CD4-positive, alpha-beta T cell treated with Interleukin-17A for 1 hour (primary cell): ENCODE measurements at places on chromosomes 2 and 18.

GRCh38 chr18:70280007-70280925 lies 8.6 kb upstream of the SOCS6 start:
- no peak for DNase-seq

GRCh38 chr2:28291811-28292440 lies 100.7 kb upstream of the FOSL2 start:
- no peak for DNase-seq

DNA sequence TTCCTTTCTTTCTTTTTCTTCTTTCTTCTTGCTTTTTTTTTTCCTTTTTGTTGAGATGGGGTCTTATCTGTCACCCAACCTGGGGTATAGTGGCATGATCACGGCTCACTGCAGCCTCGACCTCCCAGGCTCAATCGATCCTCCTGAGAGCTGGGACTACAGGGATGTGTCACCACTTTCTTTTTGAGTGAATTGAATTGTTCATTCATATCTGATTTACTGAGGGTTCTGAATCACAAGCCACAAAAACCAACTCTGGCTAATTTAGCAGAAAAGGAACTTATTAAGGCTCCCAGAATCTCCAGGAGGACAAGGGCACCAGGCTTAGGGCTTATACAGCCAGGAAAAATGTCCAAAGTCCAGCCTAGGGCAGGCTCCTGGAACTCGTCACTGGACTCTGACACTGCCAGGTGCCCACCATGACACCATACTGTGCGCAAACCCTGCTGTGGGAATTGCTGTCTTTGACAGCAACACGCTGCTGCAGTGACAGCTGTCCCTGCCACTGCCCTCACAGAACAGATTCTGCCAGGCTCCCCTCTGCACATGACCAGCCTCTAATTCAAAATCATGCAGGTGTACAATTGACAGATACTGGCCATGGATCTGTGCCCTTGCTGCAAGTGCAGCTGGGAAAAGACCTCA lies 42.9 kb upstream of the EML6 start:
- DNase-seq: no peak

DNA sequence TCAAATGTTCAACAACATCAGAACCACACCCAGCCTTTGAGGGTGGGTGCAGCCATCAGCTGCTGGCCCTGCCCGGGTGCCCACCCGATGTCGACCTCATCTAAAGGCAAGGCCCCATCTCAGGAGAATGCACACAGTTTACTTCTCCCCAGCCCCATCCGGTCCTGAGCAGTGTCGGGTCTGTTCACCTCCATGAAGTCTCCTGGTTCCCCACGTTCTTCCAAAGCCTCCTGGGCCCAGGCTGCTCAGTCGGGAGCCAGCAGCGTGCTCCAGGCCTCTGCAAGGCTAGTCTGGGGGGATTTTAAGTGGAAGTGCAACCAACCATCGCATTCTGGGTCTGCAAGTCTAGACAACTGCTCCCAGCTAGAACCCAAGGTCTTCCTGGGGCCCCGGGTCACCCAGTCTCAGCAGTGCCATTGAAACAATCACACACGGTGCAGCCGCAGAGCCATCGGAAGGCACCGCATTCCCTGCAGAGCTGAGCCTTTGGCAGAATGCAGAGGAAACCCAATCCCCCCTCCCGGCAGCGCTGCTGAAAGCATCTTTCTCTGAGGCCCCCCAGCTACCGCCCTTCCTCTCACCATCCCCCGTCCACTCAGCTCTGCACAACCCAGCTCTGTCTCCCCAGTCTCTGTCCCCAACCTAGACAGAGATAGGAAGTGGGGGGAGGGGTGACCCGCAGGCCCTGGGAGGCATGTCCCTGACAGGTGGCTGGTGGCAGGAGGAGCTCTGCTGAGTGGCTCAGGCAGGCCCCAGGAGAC lies 8.5 kb downstream of the ESPNL start:
- DNase-seq: no peak
